ENCODE measurements at places on chromosomes 3 and 15.
A peak's percentile ranks its signal among the peaks of the same experiment; 100 is the strongest.

DNA sequence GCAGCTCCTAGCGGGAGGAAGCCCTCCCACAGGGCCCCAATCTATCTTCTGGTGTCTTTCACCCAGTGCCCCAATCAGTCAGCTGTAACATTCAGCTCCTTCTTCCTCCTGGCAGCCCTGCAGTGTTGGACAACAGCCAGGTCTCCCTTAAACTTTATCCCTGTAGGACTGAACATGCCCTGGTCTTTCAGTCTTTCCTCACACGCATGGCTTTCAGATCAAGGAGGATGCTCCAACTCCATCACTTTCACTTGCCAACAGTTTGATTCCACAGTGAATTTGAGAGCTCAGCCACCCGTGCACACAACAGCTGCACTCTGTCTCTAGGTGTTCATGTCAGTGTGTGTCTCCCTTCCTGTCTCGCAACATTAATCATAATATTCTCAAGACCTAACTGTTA is 28.5 kb upstream of the LRRC34 start:
- H3K27me3 ChIP-seq = peaks cover 29% of the 10 kb centered on the region
- H3K27ac ChIP-seq = no peak overlapping the region
- no peak overlapping the region for H3K4me3 ChIP-seq
- no peaks in the 10 kb centered on the region for H3K4me1 ChIP-seq
- no peaks in the 10 kb centered on the region for H3K36me3 ChIP-seq
- no peak for DNase-seq

DNA sequence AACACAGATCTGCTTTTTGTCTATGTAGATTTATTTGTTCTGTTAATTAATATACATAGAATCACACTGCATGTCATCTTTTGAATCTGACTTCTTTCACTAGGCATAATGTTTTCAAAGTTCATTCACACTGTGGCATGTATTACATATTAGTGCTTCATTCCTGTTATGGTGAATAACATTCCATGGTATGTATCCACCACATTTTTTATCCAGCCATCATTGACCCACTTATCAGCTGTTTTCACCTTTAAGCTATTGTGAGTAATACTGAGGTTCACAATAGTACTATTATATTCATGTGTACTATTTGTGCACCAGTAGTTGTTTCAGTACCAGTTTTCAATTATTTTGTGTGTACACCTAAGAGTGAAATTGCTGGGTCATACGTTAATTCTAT is 230.6 kb upstream of the CNTN3 start:
- no peaks in the 10 kb centered on the region for H3K36me3 ChIP-seq
- H3K27ac ChIP-seq = no peak overlapping the region
- no peaks in the 10 kb centered on the region for H3K4me1 ChIP-seq
- H3K27me3 ChIP-seq = no peaks in the 10 kb centered on the region
- H3K4me3 ChIP-seq = no peak overlapping the region
- no peak for DNase-seq

DNA sequence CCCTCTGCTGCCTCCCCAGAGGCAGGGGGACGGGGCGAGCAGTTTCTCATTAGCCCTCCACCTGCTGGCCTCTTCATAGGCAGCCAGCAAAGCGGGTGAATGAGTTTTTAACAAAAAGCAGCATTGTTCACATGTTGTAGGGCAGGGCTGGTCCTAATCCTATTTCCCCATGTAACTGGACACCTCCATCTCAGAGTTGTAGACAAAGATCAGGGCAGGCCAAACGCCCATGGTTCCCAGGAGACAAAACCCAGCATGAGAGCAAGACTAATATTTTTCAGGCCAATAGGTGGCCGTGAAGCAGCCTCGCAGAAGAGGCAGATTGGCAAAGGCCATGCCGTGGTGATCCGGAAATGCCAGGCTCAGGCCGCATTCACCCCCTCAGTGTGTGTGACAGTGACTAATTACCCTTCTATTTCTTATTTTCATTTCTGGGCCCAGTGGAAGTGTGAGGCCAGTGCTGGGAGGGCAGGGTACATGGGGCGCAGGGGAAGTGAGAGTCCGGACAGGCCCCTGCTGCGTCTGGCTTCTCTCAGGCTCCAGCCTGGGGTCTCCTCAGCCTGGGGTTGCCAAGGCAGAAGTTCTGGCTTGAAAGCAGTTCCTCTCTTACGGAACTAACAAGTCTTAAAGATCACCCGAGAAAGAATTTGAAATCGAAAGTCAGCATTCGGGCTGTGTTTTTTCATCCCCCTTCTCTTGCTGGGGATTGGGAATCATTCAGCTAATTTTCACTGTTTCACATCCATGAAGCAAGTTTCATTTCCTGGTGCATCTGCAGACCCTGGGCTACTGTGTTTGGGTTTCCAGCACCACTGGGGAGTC is 64.8 kb downstream of the BOC start:
- DNase-seq = no peak
- no peaks in the 10 kb centered on the region for H3K36me3 ChIP-seq
- H3K4me1 ChIP-seq = peaks cover 5% of the 10 kb centered on the region

GRCh38 chr3:179416681-179417080 is 34.6 kb downstream of the GNB4 start:
- H3K4me1 ChIP-seq = no peaks in the 10 kb centered on the region
- no peak overlapping the region for H3K27ac ChIP-seq
- H3K36me3 ChIP-seq = peaks cover 7% of the 10 kb centered on the region
- H3K27me3 ChIP-seq = no peaks in the 10 kb centered on the region

DNA sequence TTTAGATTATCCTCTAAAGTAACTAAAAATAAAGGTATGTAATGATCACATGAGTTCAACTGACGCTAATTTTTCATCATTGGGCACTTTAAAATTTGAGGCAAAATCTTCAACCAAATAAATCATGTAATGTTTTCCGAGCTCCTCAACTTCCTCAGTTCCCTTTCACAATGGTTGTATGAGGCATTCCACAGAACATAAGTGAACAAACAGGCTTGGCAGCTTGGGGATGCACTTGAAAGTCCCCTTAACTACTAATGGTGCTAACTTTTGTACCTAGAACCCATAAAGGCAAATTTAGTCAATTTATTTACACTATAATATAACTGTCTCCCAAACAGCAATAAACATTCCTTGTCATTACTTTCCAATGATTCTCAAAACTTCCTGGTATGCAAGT is 1137.9 kb downstream of the ROBO2 start:
- H3K36me3 ChIP-seq = no peaks in the 10 kb centered on the region
- no peak overlapping the region for H3K27ac ChIP-seq
- H3K4me1 ChIP-seq = no peaks in the 10 kb centered on the region
- H3K27me3 ChIP-seq = no peaks in the 10 kb centered on the region
- no peak for DNase-seq

- DNase-seq = no peak
- no peaks in the 10 kb centered on the region for H3K27me3 ChIP-seq
- H3K27ac ChIP-seq = peak overlapping the region; percentile 42
- peaks cover 63% of the 10 kb centered on the region for H3K36me3 ChIP-seq
- H3K4me1 ChIP-seq = peaks cover 56% of the 10 kb centered on the region
- H3K4me3 ChIP-seq = no peak overlapping the region
Measured at GRCh38 chr15:78880242-78880533, 7.5 kb downstream of the MORF4L1 start.

GRCh38 chr15:90884719-90885431 is 571 bp downstream of the FES start:
- H3K27me3 ChIP-seq = no peaks in the 10 kb centered on the region
- DNase-seq = no peak
- peak overlapping the region; percentile 28 for H3K4me3 ChIP-seq

DNA sequence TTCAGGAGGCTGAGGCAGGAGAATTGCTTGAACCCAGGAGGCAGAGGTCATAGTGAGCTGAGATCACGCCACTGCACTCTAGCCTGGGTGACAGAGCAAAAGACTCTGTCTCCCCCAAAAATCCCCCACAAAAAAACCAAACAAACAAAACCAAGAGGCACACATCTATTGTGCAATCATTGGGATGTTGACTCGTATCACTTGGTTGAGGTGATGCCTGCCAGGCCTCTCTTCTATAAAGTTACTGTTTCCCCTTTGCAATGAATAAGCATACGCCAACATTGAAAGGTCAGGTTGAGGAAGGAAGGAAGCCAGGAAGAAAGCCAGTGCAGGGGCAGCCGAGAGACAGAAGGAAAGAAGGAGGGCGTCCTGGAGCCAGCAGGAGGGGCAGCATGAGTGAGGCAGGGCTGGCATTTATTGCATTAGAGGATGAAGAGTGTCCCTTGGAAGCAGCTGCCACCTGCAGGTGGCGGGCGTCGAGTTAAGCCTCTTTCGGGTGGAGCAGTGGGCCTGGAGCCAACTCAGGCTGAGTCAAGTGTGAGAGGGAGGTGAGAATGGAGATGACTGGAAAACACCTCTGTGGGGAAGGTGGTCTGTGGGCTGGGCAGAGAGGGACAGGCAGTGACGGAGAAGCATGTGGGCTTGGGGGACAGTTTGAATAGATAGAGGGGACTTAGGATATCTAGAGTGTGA is 8.3 kb upstream of the CSPG4 start:
- no peak for DNase-seq
- no peak overlapping the region for H3K27ac ChIP-seq
- no peaks in the 10 kb centered on the region for H3K36me3 ChIP-seq
- H3K4me1 ChIP-seq = peaks cover 5% of the 10 kb centered on the region
- peaks cover 4% of the 10 kb centered on the region for H3K27me3 ChIP-seq

- H3K27me3 ChIP-seq = peaks cover 32% of the 10 kb centered on the region
- H3K27ac ChIP-seq = no peak overlapping the region
- no peak overlapping the region for H3K4me3 ChIP-seq
Measured at GRCh38 chr3:161332792-161333191, 38.5 kb downstream of the SPTSSB start.

- H3K4me3 ChIP-seq = no peak within 1 kb of the TSS
- DNase-seq = no peak
- peaks cover 55% of the 10 kb centered on the region for H3K27me3 ChIP-seq
- H3K27ac ChIP-seq = no peak within 1 kb of the TSS
Measured at GRCh38 chr15:78340231-78341056, at the start of gene CRABP1. CRABP1 (plus strand) TSS chr15:78340353; CDS start chr15:78340429, 76 bp downstream.

DNA sequence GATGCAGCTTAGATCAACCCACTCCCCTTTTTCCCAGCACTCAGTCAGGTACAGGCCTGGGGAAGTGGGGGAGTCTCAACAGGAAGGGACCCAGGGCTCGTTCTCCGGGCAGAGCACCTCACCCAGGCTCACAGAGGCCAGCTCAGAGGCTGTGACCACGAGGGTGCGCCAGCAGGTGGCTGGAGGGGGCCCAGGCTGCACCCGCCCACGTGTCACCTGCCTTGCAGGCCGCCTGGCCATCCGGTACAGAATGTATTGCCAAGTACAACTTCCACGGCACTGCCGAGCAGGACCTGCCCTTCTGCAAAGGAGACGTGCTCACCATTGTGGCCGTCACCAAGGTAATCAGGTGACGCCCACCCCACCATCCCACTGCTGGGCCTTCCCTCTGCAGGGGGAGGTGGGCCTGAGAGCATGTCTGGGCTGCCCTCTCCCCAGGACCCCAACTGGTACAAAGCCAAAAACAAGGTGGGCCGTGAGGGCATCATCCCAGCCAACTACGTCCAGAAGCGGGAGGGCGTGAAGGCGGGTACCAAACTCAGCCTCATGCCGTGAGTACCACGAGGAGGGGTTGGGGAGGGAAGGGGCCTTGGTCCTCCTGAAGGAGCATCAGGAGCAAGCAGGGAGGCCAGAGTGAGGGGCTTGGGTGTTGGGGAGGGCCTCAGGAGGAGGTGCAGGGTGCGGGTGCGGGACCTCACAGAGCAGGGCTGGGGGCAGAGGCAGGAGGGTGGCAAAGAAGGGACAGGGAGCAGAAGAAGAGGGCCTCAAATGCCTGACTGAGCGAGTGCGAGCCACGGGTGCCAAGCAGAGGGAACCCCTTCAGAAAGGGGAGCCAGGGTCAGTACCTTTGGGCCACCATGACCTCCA is 14.0 kb upstream of the LMAN1L start:
- H3K4me1 ChIP-seq = peaks cover 38% of the 10 kb centered on the region
- H3K27ac ChIP-seq = peak overlapping the region; percentile 81
- no peak for DNase-seq
- no peaks in the 10 kb centered on the region for H3K27me3 ChIP-seq
- no peak overlapping the region for H3K4me3 ChIP-seq

DNA sequence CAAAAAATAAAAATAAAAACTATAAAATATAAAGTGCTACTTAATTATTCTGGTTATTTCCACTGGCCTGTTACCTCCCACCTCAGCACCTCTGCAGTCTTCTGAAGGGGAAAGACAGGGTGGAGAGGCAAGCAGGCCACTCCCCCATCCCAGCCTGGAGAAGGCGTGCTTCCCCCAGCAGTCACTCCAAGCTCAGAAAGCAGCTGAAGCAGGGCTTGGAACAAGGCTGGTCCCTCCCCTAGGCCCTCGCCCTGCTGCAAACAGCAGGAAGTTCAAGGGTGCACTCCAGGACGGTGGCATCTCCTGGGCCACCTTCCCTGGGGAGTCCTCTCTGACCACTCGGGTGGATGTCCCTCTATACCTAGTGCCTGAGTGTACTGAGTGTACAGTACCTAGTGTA is 21.4 kb downstream of the CACNA2D2 start:
- no peaks in the 10 kb centered on the region for H3K36me3 ChIP-seq
- H3K27ac ChIP-seq = no peak overlapping the region
- DNase-seq = no peak
- peaks cover 2% of the 10 kb centered on the region for H3K4me1 ChIP-seq

- no peaks in the 10 kb centered on the region for H3K36me3 ChIP-seq
- peaks cover 6% of the 10 kb centered on the region for H3K4me1 ChIP-seq
- no peak overlapping the region for H3K4me3 ChIP-seq
Measured at GRCh38 chr3:184230081-184230602, 757 bp downstream of the VWA5B2 start.

DNA sequence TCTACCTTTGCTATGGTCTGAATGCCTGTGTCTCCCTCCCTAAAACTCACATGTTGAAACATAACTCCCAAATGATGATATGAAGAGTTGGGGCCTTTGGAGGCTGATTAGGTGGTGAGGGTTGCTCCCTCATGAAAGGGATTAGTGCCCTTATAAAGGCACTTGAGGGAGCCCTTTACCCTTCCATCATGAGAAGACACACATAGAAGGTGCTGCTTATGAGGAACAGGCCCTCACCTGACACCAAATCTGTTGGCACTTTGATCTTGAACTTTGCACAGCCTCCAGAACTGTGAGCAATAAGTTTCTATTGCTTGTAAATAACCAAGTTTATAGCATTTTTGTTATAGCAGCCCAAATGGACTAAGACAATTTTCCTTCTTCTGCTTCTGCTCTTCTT is 76.2 kb upstream of the ADAMTS9 start:
- H3K36me3 ChIP-seq = no peaks in the 10 kb centered on the region
- H3K27ac ChIP-seq = no peak overlapping the region
- DNase-seq = no peak
- H3K4me1 ChIP-seq = no peaks in the 10 kb centered on the region
- no peak overlapping the region for H3K4me3 ChIP-seq
- H3K27me3 ChIP-seq = no peaks in the 10 kb centered on the region

GRCh38 chr3:185335799-185336198 is 27.1 kb upstream of the MAP3K13 start:
- H3K36me3 ChIP-seq = no peaks in the 10 kb centered on the region
- no peak overlapping the region for H3K4me3 ChIP-seq
- peaks cover 18% of the 10 kb centered on the region for H3K4me1 ChIP-seq
- H3K27me3 ChIP-seq = no peaks in the 10 kb centered on the region
- DNase-seq = no peak

All from activated T-helper 2 cell treated with anti-CD3 and anti-CD28 coated beads, Interferon-gamma antibody, Interleukin-2, Interleukin-4, amounts not matched to agents 10 μg/mL and 5 μg/mL and 100 μg/mL, durations not matched to agents 14 hours and 24 hours and 36 hours (primary cell).